ENCODE measurements at places on chromosomes 3 and 15. TPM values are rescaled to one million over a fixed set of nuclear protein-coding genes. Genes with fewer than 3 reads are reported as not detected.

Gene NAALADL2
- 2.7 TPM for total RNA-seq

Gene PIGZ
- total RNA-seq, result 1.0 TPM

Gene STRIT1
- total RNA-seq, result not detected

Gene EPM2AIP1
- 13.3 TPM for total RNA-seq

Gene FYTTD1
- 45.3 TPM for total RNA-seq

Gene EDEM1
- 135 TPM for total RNA-seq

Gene ITGB5
- 247 TPM for total RNA-seq

Gene SYNM
- total RNA-seq, result 10.6 TPM

Gene OR5K1
- total RNA-seq, result not detected

Gene ACSBG1
- total RNA-seq, result not detected

Gene SNUPN
- total RNA-seq, result 34.8 TPM

Gene TEX9
- 2.6 TPM for total RNA-seq

Gene ZBBX
- not detected for total RNA-seq

Gene IQCF2
- total RNA-seq, result not detected

Measured in placental pericyte (primary cell).